ENCODE measurements at places on chromosomes 5 and 9.

DNA sequence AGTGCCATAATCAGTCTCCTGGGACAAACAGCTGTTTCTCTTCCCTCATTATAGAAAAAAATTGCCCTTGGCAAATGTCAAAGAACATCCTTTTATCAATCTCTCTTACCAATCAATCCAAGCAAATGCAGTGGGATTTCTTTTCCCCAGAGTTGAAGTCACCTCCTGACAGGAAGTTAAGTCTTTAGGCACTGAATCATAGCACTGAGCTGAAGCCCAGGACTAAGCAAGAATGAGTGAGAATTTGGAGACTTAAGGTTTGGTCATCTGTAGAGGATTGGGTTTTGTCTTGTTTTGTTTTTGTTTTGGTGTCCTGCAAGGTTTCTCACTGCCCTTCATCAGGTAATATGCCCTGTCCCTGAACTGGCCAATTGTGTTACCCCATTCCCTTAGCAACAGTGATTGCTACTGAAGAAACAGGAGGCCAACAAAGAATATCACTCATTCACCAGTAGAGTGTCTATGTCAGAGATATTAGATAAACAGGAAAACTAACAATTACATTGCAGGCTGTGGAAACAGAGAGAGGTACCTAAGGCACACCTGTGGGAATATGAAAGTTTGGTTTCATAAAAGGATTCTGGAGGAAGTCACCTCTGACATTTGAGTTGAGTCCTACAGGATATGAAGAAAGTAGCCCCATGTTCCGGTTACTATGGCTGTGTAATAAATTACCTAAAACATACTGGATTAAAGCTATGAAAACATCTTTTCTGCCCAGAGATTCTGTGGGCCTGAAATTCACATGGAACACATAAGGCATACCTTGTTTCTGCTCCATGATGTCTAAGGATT is 4.5 kb upstream of the FXN start:
- no peak for DNase-seq

DNA sequence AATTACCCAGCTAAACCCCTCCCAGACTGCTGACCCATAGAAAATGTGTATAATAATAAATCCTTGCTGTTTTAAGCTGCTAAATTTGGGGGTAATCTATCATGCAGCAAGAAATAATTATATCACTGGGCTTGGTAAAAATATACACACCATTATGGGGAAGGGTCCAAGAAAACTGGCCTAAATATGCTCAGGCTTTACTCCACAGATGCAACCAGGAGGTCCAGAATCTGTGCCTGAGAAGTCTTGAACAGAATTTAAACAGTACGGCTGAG is 102.5 kb upstream of the SLC44A1 start:
- no peak for DNase-seq

- DNase-seq: no peak
Measured at GRCh38 chr5:17114233-17114632, 103.2 kb upstream of the BASP1 start.

GRCh38 chr5:98771382-98772109 is 1.9 kb upstream of the RGMB start:
- DNase-seq: peak; percentile 82

GRCh38 chr5:139880416-139881142 is 85.0 kb downstream of the PSD2 start:
- DNase-seq: no peak

DNA sequence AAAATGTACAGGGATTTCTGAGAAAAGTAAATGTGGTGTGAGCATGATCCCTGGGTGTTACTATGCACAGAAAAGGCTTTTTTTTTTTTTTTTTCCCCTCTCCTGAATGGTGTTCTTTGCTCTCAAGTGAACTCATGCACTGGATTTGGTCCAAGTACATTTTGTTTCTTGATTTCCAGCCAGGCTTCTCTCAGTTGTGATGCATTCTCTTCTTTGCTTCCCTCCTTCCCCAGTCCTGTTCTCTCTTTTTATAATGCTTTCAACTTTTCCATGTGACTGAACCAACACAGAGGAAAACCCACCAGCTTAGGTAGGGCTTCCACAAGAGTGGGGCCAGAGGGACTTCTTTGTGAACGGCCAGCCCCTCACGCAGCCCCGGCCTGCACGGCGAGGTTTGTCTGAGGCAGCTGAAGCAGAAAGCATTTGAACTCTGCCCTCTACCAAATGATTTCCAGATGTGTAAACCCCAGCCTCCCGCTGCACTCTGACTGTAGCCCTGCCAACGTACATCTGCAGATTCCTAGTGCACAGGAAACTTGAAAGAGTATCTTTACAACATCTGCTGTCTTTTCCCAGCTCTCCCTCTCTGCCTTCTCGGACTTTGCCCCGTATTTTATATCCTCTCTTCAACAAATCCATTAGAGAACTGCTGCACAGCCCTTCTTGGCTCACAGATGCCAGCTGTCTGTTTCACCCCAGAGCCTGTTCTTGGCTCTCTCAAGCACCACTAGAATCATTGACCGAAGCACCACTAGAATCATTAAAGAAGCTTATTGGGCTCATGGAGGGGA is 71.8 kb upstream of the CD180 start:
- DNase-seq: no peak

DNA sequence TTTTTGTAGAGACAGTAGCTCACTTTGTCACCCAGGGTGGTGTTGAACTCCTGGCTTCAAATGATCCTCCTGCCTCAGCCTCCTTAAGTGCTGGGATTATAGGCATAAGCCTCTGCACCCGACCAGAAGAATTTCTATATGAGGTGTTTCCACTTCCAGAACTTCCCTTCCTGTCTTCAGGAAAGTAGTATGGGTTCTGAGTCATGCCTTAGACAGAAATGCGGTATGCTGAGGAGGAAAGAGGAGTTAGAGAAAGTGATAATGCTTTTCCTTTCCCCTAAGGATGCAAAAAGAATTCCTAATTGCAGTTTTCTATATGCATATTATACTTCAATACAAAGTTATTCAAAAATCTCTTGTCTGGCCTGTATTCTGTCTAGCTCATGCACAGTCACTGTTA is 16.4 kb upstream of the ADAMTSL1 start:
- DNase-seq: no peak

GRCh38 chr9:88339317-88339716 is 48.9 kb upstream of the SPIN1 start:
- DNase-seq: no peak

- no peak for DNase-seq
Measured at GRCh38 chr5:178289438-178289837, 56.8 kb upstream of the PHYKPL start.

- DNase-seq: no peak
Measured at GRCh38 chr5:74499256-74500050, 141.1 kb downstream of the ENC1 start.

DNA sequence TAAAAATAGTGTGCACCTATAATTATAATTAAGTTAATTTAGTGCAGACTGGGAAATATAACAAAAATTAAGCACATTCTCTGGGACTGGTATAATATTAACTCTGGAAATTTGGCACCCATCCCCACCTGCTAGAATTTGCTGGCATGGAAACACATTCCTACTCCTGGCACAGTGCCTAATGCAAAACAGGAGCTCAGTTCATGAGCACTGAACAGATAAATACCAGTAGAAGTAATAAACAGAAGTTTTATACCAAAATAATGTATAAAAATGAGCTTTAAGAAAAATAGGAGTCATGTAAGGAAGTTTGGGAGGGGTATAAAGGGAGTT is 23.7 kb upstream of the NPR3 start:
- no peak for DNase-seq

GRCh38 chr5:149878371-149878770 is 66.2 kb downstream of the PDE6A start:
- no peak for DNase-seq

DNA sequence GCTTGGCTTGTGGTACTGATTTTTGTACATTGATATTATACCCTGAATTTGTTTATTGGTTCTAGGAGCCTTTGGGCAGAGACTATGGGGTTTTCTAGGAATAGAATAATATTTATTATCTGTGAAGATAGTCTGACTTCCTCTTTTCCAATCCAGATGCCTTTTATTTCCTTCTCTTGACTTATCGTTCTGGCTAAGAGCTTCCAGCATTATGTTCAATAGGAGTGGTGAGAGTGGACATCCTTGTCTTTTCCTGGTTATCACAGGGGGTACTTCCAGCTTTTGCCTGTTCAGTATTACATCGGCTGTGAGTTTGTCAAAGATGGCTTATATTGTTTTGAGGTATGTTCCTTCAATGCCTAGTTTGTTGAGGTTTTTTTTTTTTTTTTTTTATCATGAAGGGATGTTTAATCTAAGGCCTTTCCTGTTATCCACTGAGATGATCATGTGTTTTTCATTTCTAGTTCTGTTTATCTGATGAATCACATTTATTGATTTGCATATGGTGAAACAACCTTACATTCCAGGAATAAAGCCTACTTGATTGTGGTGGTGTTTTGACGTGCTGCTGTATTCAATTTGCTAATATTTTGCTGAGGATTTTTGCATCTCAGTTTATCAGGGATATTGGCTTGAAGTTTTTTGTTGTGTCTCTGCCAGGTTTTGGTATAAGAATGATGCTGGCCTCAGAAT is 77.5 kb downstream of the CERT1 start:
- DNase-seq: no peak

GRCh38 chr5:44885903-44886302 is 77.2 kb downstream of the MRPS30 start:
- peak; percentile 58 for DNase-seq

- DNase-seq: no peak
Measured at GRCh38 chr9:79123415-79123814, 448.4 kb upstream of the TLE4 start.

DNA sequence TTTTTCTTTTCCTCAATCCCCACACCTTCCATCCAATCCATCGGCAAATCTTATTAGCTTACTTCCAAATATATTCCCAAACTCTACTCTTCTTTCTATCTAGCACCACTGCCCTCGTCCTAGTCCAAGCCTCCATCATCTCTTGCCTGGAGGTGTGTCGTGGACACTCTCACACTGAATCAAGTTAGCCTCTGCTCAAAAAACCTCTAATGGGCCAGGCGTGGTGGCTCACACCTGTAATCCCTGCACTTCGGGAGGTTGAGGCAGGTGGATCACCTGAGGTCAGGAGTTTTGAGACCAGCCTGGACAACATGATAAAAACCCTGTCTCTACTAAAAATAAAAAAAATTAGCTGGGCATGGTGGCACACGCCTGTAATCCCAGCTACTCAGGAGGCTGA is 46.2 kb downstream of the PFDN1 start:
- DNase-seq: no peak

DNA sequence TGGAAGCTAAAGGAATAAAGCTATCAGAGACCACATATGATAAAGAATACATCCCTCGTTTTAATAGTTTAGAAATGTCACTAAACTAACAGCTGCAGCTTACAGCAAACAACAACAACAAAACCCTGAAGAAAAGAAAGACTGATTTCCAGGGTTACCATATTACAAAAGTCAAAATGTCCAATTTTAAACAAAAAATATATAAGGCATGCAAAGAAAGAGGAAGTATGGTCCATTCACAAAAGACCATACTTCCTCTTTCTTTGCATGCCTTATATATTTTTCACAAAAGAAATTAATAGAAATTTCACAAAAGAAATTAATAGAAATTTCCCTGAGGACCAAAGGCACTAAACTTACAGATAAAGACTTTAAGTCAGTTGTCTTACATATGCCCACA is 354.2 kb downstream of the ARL15 start:
- DNase-seq: no peak

DNA sequence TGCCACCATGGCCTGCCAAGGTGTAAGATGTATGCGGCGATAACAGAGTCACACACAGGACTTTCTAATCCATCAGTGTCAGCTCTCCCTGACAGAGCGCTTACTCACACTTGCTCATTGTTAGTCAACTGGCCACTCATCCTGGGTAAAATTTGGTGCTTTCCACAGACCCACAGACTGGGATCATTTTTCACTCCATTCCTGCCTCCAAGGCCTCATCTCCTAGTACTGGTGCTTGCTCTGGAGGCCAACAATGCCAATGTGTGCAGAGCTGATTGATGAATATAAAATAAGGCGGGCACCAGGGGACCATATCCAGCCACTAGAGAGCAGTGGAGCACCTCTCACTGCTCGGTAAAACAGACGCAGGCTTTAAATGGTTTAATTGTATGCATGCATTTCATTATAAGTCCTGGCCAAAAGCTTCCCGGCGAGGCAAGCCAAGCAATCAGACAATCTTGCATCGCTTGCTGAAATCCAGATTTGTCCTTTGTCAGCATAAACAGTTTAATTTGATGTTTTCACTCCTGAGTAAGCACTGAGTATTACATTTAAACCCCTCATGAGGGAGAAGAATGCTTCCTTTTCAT is 22.3 kb downstream of the PSMB7 start:
- DNase-seq: peak; percentile 14

DNA sequence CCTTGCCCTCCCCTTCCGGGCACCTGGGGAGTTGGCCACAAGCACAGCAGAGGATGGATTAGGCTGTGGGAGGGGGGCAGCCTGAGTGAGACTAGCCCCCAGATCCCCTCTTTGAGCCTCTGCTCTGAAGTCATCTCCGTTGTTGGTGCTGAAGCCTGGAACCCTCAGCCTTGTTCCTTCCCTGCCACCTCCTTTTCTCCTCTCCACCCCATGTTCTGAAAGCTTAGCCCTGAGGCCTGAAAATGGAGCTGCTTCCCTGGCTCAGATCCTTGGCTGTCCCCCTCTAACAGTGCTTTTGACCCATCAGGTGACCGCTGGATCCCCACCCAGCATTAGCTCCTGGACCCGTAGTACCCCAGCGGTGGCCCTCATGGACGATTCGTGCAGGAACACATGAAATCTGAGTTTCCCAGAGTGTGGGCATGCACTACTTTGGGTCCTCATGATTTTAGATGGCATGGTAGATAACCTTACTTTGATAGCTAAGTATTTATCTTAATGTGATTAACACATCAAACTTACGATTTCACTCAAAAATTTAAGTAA is 21.6 kb upstream of the ANGPTL2 start:
- DNase-seq: no peak

DNA sequence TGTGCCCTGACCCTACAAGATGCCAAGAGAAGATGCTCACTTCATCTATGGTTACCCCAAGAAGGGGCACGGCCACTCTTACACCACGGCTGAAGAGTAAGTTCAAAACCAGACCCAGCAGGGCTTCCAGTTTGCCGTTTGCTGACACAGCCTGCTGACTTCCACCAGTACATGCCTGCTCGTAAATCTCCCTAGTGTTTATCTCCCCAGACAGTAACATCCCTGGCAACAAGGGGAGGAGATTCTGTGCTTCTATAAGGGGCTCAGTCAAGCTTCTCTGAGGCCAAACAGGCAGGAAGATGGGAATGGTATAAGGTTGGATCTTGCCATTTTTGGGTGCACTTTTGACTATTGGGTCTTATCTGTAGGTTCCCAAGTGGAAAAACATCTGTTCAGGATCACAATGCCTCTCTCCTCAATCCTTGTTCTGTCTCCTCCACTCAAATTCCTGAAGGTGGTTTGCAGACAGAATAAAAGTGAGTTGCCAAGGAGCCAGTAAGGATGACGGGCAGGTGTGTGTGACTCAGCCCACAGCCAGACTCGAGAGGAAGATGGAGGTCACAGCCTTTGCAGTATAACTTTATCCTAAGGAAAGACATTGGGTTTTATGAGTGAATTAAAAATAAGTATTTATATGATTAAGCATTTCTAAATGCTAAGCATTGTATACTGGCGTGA is 1.9 kb downstream of the MLANA start:
- DNase-seq: no peak

DNA sequence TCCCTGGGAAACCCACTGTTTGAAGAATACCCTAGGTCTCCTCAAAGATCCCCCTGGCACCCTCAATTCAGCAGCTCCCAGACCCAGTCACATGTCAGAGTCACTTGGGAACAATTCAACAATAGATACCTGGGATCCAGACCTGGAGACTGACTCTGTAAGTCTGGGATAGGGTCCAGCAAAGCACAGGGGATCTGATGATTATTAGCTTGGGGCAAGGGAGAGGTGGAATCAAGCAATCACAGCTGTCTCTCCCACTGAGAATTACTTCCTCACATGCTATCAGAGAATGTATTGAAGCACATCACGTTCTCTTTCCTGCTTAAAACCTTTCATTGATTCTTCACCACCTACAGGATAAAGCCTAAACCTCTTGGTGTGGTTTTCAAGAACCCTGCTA is 5.9 kb downstream of the FAM193B start:
- DNase-seq: no peak

Data from activated CD4-positive, alpha-beta T cell treated with anti-CD3 and anti-CD28 coated beads, Interleukin-2, amount 50 U/mL, for 16 hours (primary cell).